ENCODE measurements at places on chromosomes 16 and 17.

DNA sequence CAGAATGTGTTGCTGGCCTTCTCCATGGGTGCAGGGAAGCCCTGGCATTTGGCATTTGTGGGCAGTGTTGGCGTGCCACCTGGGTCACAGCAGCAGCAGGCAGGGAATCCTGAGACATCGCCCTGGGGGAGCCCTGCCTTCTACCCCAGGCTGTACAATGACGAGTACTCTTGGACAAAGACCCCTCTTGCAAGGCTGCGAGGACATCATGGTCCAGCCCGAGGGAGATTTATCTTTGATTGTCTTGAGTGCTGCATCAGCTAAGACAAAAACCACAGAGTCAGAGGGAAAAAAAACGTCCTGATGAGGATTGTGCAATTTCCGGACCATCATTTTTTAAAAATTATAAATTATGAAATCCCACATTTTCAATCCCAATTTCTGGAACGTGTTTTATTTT, 3.7 kb downstream of the CRISPLD2 start:
- DNase-seq, result no peak

GRCh38 chr17:14428648-14429029, 127.8 kb downstream of the HS3ST3B1 start:
- DNase-seq, result no peak

- no peak for DNase-seq
Measured at GRCh38 chr16:71229344-71229743, 1.2 kb downstream of the HYDIN start.

DNA sequence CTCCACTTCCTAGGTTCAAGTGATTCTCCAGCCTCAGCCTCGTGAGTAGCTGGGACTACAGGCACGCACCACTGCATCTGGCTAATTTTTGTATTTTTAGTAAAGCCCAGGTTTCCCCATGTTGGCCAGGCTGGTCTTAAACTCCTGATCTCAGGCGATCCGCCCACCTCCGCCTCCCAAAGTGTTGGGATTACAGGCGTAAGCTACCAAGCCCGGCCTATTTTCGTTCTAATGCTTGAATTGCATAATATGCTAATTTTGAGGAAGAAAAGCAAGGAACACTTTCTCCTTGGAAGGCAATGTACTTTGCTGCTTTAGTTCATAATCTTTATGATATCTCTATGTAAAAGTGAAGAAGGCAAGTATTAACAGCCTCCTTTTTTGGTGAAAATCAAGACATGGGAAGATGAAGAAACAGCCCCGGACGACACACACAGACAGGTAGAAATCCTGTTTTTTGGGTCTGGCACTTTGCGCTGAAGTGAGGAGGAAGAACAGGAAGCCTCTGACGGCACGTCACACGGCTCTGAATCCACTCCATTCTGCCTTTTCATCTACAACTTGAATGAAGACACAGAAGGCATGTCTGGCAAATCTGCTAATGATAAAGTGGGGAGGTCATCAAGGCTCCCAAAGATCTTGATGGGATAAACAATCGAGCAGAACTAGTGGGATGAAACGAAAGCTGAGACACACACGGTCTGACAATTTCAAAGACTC, 24.9 kb downstream of the VPS53 start:
- DNase-seq, result no peak

GRCh38 chr16:25109643-25110042, 1.9 kb upstream of the LCMT1 start:
- no peak for DNase-seq

DNA sequence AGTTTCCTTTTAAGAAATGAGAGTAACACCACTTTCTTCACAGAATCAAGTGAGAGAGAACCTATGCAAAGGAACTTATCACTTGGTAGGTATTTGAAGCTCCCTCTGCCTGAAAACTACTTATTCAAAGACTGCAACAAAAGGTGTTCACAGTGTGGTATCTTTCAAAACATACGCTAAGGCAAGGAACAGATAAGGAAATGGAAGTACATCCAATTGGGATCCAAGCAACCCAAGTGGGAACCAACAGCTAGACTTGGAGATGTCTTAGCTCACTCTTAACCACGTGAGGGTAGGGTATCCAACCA, 431 bp upstream of the PPM1E start:
- no peak for DNase-seq

- no peak for DNase-seq
Measured at GRCh38 chr16:86214326-86215232, 295.7 kb upstream of the FOXF1 start.
